ENCODE measurements at places on chromosomes 7 and 10. TPM values are rescaled to one million over a fixed set of nuclear protein-coding genes. Genes with fewer than 3 reads are reported as not detected.

The SLC18A2 gene
- total RNA-seq, result not detected

The TSC22D4 gene
- total RNA-seq, result 29.9 TPM

The DDX56 gene
- 84.7 TPM for total RNA-seq

The SLC18A3 gene
- not detected for total RNA-seq

The OR6V1 gene
- not detected for total RNA-seq

The SLC39A12 gene
- not detected for total RNA-seq

The UNCX gene
- total RNA-seq, result not detected

The TAC1 gene
- not detected for total RNA-seq

The WNT2 gene
- total RNA-seq, result not detected

The ACBD7 gene
- 2.2 TPM for total RNA-seq

The IL6 gene
- 207 TPM for total RNA-seq

The MGAM2 gene
- not detected for total RNA-seq

The PRR15 gene
- total RNA-seq, result not detected

All from NCI-H460 (cell line).